ENCODE measurements at places on chromosomes 4 and X.

DNA sequence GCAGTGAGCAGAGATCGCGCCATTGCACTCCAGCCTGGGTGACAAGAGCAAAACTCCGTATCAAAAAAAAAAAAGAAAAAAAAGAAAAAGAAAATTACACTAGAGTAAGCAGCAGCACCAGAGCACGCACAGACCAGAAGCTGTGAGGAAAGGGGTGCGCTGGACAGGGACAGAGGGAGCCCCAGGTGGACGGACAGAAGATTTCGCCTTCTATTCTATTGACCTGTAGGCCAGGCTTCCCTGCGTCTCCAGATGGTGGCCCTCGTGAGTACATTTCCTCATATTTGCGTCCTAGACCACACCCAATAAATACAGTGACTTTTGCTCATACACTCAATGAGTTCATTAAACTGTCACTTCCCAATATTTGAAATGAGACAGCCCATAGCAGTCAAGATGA is 19.1 kb downstream of the MTNR1A start:
- DNase-seq = no peak

DNA sequence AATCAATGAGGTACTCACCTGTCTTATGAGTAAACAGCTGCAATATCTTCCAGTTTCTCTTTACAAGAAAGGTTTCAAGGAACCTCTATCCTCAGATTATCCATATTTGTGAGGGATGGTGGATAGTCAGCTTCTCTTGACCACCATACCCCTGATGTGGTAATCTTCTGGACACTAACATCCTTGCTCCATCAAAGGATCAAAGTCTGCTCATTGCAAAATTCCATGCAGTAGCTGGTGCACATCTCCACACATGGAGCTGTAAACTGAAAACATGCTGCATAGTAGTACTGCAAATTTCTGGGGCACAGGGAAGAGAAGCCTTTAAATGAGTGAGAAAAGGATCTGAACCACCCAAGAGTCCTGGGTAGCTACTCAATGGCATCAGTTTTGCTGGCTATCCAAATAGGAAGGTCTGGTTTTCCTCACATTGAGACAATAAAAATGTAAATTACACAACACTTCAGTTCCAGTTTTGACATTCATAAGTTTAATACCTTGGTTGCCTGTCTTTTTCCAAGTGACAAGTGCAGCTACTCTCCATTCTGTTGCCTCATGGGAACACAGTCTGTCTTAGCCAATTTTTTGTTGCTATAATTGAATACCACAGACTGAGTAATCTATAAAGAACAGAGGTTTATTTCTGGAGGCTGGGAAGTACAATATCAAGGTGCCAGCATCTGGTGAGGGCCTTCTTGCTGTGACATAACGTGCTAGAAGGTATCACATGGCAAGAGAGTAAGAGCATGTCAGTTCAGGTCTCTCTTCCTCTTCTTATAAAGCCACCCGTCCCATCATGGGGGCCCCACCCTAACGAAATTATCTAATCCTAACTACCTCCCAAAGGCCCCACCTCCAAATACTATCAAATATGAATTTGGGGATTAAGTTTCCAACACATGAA is 34.4 kb upstream of the ARHGEF6 start:
- DNase-seq = no peak

GRCh38 chrX:120365320-120365719 is 3.4 kb downstream of the ATP1B4 start:
- no peak for DNase-seq

- DNase-seq = no peak
Measured at GRCh38 chr4:4831825-4832224, 27.6 kb upstream of the MSX1 start.
